ENCODE measurements at places on chromosomes 4 and X.
A peak's percentile ranks its signal among the peaks of the same experiment; 100 is the strongest.

- no peak for DNase-seq
Measured at GRCh38 chr4:98510757-98511517, 147.5 kb downstream of the TSPAN5 start.

DNA sequence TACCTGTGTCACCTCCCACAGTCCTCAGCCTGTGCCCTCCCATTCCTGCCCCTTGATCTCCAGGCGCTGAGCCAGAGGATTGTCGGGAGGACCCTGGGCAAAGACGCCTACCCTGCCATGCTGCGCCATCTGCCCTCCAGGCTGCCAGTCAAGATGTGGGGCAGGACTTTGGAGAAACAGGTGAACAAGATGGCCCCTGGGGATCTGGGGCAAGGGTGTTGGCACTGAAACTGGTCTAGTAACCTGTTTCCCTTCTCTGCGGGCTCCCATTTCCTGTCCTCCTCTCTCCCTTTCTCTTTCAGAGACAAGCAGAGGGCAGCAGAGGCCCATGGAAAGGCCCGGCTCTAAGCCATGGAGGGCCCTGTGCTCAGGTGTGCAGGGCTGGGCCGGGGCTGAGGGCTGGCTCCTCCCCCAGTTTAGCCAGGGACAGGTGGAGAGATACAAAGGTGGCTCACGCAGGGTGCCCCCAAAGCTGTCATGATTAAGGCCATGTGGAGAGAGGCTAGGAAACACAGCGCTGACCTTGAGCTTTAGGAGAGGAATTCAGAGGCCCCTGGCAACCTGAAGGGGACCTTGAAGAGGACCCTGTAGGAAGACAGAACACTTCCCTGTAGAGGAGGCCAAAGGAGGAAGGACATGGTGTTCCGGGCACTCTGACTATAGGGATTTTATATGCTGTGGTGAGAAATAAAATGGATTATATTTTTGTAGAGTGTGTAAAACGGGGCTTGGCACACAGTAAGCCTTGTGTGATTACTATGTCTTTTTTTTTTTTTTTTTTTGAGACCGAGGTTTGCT lies at the start of gene GLOD5:
GLOD5 (plus strand) TSS at position 74 of the 798 bp plus-strand sequence; CDS start at position 118, 44 bp downstream.
- peak; percentile 1 for DNase-seq

DNA sequence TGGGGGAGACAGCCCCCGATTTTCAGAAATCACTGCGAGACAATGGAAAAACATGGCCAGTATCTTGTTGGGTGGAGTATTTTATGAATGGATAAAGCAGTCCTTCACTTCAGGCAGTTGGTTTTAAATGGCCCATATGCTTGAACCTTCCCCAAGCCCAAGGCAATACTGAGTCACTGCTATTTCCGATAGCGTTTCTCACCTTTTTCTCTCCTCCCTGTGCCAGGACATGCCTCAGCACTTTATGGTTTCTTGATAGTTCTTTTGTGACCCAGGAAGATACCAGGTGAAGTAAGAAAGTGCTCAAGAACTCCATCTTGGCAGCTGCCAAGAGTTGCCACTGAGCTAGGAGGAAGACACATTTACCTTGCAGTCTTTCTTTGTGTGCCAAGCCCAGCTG lies 26.8 kb upstream of the ESX1 start:
- no peak for DNase-seq

DNA sequence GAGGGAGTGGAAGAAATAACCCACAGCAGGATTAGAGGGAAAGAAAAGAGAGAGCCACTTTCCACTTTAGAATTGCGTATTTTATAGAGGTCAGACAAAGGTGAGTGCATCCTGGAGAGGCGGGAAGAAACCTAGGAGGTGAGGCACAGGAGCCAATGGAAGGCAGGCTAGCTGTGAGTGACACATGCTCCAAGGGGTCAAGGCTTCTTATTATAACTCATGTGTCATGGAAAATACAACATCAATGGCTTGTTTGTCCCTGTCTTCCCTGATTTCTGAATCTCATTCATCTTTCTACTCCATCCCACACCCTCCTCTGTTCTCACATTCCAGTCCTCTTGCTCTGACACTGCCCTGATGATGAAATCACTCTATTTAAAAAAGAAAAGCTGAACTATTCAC lies 14.4 kb downstream of the ANXA3 start:
- no peak for DNase-seq

DNA sequence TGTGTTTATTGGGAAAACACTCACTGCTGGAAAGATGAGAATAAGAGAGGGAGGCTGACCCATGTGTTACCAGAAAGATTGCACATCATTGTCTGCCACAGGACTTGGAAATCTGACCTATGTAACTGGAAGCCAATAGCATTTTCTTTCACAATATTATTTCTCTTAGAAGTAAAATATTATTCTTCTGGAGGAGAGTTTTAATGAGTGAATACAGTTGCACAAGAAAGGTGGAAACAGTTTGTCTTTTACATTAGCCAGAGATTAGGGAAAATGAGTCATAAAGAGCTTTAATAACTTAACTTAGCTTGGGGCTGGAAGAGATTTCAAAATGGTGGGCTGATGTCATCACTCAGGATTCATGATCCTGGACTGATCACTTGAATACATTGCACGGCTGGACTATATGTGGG lies 31.5 kb upstream of the LNX1 start:
- no peak for DNase-seq

DNA sequence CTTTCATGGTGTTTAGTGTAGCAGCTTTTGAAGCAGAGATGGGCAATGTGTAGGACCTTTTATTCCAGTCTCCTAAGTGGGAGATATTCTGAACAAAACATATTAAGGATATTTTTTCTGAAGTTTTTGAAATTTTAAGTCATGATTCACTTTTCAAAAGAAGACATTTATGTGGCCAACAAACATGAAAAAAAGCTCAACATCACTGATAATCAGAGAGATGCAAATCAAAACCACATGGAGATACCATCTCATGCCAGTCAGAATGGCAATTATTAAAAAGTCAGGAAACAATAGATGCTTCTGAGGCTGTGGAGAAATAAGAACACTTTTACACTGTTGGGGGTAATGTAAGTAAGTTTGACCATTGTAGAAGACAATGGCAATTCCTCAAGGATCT lies 76.0 kb downstream of the FAT4 start:
- DNase-seq: no peak

GRCh38 chr4:15233264-15233597 lies 194.6 kb upstream of the C1QTNF7 start:
- no peak for DNase-seq

GRCh38 chr4:98642991-98643426 lies 15.4 kb downstream of the TSPAN5 start:
- DNase-seq: no peak

DNA sequence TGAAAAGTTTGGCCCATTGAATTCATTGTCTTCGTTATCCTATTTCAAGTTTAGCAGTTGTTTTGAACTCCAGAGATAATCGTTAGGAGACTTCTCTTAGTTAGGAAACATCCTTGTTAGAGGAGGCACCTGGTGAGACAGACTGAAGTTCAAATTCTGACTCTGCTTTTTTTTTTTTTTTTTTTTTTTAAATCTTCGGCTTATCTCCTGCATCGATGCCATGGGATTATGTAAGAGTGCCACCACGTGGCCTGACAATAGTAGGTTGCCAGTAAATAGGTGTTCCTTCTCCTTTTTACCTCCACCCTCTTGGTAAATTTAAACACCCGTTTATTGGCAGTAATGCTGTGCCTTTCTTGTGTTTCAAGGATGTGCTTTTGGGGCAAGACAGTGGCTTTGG lies 149.3 kb downstream of the SOWAHB start:
- no peak for DNase-seq

DNA sequence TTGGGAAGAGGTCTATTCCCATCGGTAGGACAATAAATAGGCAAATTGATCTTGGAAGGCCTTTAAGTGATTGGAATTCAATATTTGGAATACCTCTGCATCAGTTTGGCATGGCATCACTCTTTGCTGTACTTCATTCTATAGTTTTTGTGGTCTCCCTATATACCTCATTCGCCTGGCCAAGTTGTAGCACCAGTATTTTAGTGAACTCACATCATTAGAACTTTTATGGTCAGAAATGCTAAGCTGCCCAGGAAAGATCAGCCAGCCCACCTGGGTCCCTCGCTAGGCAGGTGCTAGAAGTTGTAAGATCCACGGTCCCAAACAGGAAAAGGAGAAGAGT lies 40.3 kb downstream of the ZCCHC13 start:
- DNase-seq: no peak

- no peak for DNase-seq
Measured at GRCh38 chrX:134258202-134258601, 21.2 kb downstream of the CCDC160 start.

DNA sequence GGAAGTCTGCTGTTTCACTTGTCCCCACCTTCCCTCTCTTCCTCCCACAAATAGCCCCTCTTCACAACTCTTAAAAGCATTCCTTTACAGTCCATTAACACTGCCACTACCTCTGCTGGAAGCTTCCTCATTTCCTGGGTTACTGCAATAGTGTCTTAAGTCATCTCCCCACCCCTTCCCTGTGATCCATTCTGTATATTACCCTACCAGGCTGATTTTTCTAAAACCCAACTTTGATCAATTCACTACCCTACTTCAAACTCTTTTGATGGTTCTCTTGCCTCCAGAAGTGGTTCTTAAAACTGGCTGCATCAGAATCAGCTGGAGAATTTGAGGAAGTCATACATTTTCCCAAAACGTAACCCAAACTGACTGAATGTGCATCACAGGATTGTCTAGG lies 8.8 kb upstream of the XIAP start:
- no peak for DNase-seq

GRCh38 chr4:38621028-38621684 lies 42.8 kb upstream of the KLF3 start:
- no peak for DNase-seq

GRCh38 chrX:70454441-70455365 lies 10.1 kb downstream of the DLG3 start:
- DNase-seq: peak; percentile 83

DNA sequence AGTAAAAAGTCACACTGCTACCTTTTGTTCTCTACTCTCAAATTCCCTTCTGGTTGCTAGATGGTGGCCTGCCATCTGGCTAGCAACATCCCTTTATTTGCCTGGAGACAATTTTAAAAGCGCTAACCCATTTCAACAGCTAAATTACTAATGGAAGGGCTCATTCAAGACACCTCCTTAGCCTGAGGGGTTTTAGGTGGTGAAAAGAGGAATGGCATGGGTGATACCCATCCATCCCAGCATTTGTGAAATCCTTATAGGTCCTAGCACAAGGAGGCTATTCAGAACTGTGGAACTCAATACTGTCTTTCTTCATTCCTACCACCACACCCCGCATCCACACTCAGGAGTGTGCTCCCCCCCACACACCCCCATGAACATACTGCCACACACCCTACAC lies 33.5 kb downstream of the ARHGEF9 start:
- no peak for DNase-seq

DNA sequence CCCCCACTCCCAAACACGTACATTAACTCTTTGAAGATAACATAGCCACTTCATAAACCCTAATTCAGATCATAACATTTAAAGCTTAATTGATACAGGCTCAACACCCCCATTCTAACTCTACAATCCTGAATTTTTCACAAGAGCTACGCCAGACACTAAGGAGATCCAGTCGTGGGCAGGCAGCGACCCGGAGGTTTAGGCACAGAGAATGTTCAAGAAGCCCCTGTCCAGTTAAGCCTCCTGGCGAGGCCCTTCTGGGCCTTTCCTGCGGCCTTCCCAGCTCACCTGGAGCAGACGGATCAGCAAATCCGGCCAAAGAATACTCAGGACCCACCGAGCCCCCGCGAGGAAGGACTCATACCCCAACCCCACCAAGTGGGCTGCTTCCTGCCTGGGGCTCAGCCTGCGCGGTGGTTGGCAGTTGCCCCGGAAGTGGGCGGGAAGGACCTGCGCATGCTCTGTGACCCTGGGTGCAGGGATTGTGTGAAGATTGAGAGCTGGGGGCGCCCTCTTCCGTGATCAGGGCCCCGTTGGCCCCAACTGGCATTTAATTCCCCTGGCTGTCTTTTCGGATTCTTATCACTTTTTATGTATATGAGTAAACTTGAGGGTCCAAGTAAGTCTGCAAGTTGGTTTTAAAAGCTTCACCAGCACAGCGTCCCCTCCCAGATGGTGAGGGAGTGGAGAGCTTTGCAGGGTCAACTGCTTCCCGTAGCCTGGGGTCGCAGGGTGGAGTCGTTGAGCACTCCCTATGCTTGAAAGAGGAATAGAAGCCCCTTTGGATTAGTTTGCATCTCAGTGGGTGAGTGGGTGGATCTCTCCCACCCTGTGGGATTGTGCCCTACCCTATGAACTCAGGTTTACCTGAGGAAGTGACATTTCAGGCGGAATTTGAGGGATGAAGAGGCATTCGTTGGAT lies at the start of gene TRIM61:
TRIM61 (minus strand) TSS at position 415 of the 922 bp plus-strand sequence. CDS start 7,655 bp downstream, outside the sequence.
- DNase-seq: peak; percentile 46

DNA sequence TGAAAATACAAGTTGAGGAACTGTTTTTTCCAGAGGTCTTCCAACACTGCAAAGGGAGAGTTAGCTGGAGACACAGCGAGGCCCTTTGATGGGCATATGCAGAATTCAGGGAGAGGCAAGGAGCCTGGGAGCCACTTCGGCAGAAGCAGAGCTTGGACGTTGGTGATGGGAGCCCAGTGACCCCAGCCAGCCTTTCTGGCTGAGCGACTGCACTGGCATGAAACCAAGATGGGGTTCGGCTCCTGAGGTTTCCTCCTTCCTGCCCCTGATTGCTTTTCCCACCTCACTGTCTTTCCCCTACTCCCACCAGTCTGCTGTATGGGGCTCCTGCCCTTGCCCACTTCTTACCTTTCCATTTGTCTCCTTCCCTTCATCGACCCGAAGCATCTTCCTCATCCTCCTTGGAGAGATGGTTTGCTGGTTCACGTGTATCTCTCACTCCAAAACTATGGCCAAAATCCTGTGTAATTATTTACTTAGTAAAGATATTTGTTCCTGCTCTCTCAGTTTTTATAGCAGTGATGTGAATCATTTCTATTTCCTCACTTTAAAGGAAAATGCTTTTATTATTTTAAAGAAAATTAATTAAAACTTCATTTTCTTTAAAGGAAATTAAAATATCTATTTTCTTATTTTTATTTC lies 100.5 kb downstream of the NFKB1 start:
- DNase-seq: no peak

DNA sequence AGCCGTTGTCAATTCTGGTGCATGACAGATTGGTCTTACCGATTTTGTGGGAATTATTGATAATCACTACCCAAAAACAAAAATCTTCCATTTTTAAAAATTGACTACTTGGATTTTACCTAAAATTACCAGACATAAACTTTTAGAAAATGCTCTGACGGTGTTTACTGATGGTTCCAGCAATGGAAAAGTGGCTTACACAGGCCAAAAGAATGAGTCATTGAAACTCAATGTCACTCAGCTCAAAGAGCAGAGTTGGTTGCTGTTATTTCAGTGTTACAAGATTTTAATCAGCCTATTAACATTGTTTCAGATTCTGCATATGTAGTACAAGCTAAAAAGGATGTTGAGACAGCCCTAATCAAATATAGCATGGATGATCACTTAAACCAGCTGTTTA lies 23.0 kb upstream of the UGT2B17 start:
- no peak for DNase-seq

- no peak for DNase-seq
Measured at GRCh38 chrX:71301195-71301924, at the start of gene ITGB1BP2. ITGB1BP2 (plus strand) TSS chrX:71301750; CDS start chrX:71301807, 57 bp downstream.

GRCh38 chrX:131782646-131783045 lies 238.8 kb downstream of the OR13H1 start:
- DNase-seq: no peak
